ENCODE measurements at places on chromosomes 3 and 15. TPM values are rescaled to one million over a fixed set of nuclear protein-coding genes. Genes with fewer than 3 reads are reported as not detected.

Gene NUP210
- total RNA-seq: 42.8 TPM

Gene WDR72
- 8.3 TPM for total RNA-seq

Gene GOLGA6B
- not detected for total RNA-seq

Gene FAM43A
- 22.4 TPM for total RNA-seq

Gene PPM1M
- total RNA-seq: 5.0 TPM

Gene CCDC39
- total RNA-seq: not detected

Gene SLC22A13
- total RNA-seq: not detected

Gene GBE1
- 23.5 TPM for total RNA-seq

Gene LACTB
- total RNA-seq: 36.2 TPM

Gene GABRR3
- total RNA-seq: not detected

Gene AGTR1
- total RNA-seq: 0.70 TPM

Gene TPRG1
- total RNA-seq: 0.18 TPM

Gene C15orf61
- 4.4 TPM for total RNA-seq
